T-helper 1 cell (primary cell): ENCODE measurements at places on chromosomes 12 and 14.

DNA sequence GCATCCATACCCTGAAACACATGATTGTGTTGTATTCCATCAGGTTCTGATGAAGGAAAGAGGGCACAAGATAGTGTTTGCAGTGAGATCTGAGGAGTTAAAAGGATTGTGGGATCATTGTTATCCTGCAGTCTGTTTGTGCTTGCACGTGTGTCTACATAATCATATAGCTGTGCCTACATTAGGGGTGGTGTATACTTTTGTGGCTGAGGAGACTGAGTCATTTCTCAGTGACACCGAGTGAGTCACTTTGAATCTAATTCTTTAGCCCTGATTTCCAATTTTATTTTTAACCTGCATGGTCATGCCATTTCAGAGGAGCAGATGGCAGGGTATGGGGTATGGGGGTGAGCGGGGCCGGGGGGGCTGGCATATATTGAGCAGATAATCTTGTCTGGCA lies 133.2 kb downstream of the ANO4 start:
- DNase-seq: no peak

DNA sequence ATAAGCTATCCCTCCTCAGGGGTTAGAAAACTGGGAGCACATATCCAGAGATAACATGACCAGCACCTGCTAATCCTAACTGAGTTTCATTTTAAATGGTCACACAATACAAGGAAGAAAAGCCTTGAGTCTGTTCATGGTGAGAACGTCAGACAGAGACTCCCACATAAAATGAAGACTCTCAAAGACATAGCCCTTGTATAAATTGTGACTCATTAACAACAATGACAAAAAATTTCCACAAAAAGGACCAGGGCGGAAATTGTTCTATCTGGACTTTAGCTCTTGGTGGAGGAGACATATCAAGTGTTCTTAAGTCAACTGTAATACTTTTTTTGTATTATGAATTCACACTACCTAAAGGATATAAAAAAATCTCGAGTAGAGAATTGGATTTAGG lies 313.7 kb upstream of the DCN start:
- no peak for DNase-seq

GRCh38 chr12:54024127-54024526 lies 4.1 kb upstream of the HOXC6 start:
- DNase-seq: no peak

DNA sequence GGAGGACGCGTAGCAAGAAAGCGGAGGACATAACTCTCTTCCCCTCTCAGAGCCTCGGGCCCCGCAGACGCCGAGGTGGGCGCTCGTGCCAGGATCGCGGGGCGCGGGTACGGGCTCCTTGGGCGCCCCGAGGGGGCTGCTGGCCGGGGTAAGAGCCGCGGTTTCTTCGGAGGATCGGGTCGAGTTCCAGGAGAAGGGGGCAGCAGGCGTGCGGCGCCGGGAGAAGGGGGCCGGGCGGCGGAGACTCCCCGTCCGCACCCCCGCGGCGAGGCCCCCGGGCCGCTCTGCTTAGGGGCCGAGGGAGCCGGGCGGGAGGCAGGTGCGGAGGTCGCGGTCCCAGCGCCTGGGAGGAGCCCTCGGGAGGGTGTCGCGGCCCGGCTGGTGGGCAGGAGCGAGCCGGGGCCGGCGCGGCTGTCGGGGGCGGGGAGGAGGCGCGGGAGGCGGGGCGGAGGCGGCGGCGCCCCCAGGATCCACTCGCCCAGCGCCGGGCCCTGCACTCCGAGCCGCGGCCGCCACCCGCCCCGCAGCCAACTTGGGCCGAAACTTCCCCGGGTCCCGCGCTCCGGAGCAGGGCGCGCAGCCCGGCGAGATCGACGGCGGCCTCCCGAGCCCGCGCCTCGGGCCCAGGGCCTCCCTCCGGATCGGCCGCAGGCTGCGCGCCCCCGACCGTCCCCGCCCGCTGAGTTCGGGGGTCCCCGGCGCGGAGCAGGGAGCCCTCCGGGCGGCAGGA lies 64.4 kb downstream of the FBXL14 start:
- DNase-seq: no peak

DNA sequence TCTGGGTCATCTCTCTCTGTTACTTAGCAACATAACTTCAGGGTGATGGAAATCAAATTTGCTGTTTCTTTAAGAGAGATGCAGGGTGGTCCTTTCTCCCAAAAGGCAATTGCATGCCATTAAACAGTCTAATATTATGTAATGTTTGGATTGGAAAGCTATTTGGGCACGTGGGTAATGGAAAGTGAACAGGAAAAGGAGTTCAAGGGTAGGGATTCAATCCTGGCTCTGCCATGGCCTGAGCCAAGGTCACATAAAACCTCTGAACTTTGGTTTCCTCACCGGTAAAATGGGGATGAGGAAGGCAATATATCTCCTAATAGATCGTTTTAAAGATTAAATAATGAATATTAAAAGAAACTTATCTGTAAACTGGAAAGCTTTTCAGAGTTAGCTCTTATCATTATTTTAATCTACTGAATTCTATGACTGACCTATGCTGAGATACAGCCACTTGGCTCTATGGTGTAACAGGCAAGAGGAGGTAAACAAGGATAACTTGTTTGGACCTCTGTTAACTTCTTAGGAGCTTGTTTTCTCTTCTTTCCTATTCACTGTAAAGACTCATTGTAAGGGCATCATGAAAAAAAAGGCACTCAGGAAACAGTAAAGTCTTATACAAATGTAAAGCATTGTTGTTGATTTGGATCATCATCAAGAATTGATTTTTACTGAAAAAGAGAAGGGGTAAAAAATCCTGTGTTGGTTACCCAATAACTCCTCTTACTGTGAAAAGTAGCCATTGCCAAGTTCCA lies 55.7 kb upstream of the OVCH1 start:
- DNase-seq: no peak

DNA sequence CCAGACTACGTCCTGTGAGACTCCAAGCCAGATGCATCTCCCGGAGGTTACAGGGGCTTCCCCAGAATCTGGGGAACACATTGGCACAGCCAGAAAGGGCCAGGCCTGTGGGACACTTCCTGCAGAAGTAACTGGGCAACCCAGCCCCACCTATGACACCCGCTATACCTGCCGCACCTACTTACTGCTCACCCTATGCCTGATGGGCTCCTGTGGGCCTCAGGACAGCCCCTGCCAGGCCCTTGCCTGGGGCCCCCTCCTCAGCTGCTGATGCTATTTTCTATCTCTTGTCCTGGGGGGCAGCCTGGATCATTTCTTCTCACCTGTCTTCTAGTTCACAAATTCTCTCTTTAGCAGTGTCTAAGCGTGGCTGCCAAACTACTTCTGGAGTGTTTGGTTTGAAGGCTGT lies 28.7 kb downstream of the JAG2 start:
- no peak for DNase-seq

DNA sequence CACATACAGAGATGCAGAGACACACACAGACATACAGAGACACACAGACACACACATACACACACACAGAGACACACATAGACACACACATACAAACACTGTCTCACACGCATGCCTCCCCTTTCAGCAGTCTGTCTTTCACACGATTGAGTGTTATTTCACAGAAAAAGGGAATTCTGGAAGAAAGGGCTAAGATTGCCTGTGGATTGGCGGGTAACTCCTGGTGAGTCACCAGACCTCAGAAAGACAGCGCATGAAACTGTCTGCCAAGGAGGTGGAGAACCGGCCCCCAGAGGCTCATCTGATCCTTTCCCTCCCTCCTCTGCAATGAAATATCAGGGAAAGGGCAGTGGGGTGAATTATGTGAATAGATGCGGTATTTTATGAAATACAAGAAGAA lies 127.2 kb upstream of the GSC start:
- no peak for DNase-seq

- no peak for DNase-seq
Observed at GRCh38 chr12:7905071-7905470, 30.9 kb downstream of the SLC2A3 start.

DNA sequence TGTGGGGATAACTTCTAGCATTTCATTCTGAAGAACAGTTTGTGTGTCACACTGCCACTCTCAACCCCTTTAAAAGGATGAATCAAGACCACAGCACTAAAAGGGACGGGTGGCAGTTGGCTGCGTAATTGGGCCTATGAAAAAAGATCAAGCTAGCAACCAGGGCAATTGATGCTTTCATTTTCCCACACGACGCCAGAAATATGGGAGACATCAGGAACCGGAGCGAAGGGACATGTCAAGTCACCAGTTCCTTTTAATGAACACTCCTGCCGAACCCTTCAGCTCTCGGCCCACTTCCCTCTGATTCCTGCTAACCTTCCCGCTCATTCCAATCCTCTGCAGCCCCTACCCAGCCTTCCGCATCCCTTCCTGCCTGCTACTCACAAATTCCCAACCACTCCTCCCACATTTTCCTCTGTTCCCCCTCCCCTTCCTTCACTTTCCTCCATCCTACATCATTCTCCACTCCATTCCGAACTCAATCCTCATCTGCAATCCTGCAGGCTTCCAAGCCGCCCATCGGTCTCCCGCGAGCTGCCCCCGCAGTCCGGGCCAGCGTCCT lies 753 bp downstream of the CSRNP2 start:
- peak; percentile 17 for DNase-seq

DNA sequence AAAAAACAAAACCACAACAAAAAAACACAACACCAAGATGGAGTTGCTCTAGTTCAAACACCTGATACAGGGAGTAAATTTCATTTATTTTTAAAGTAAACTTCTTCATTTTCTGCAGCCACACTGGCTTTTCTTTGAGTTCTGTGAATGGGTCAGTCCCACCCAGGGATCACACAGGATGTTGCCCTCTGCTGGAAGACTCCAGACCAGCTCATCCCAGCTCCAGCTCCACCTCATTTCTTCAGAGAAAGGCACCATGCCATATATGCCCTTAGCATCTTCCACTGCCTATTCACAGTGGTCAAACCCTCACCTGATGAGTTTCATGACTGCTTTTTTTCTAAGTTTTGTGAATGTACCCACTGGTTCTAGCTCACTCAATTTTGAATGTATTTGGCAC lies 8.0 kb downstream of the GLIPR1 start:
- no peak for DNase-seq

- no peak for DNase-seq
Observed at GRCh38 chr14:51073731-51074130, 21.2 kb downstream of the TRIM9 start.

DNA sequence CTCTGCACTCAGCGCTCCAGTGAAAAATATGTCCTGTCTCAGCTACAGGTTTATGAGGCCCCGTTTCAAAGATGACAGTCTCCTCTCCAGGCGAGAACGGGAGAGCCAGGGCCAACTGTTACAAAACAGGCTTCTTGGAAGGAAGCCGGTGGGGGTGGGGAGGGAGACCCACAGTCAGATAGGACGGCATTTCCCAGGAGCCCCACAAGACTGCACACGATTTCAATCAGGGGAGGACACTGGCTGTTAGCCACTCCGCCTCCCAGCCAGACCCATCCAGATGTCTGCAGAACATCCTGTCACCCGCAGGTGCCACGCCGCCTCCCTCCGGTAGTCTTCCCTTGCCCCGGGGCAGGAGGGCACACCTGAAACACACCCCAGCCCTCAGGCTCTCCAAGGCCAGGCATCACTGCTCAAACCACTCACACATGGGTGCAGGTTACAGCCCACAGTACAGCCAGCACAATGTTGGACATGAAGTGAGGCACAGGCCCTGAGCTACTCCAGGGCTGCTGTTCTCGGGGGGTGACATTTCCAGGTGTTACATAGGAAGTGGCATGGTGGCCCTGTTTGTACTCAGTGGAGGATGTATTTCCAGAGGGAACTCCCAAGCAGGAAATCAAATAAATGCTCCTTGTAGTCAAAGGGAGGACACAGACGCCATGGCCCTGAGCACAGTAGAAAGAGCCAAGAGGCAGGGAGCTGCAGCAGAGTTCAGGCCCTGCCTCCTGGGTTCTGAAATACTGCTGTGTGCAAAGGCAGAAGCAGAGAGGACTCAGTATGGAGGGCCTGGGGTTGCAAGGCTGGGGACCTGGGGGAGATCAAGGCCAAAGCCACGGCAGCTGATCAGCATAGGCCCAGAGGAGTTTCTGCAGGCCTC lies 138.1 kb downstream of the BCL11B start:
- no peak for DNase-seq

- no peak for DNase-seq
Observed at GRCh38 chr12:123071857-123072256, 79.0 kb downstream of the PITPNM2 start.

DNA sequence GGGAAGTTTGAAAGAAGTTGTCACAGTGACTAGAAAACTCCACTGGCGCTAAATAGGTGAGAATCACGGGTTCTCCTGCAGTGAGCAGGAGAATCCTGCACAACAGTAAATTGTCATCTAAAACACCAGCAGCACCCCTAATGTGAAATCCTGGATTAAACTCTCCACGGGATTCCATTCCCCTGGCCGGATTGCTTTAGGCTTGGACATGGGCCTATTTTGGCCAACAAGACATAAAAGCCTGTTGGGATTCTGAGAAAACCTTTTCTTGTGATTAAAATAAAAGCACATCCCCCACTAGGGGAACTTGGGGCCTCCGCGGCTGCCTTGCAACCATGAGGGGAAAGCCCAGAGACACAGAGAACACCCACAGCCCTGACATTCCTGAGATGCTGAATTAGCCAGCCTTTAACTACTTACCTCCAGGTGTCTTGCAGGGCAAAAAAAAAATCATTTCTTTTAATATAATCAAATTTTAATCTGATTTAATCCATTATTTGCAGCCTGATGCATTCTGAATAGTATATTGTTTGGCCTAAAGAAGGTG lies 21.0 kb upstream of the TSPAN11 start:
- no peak for DNase-seq

DNA sequence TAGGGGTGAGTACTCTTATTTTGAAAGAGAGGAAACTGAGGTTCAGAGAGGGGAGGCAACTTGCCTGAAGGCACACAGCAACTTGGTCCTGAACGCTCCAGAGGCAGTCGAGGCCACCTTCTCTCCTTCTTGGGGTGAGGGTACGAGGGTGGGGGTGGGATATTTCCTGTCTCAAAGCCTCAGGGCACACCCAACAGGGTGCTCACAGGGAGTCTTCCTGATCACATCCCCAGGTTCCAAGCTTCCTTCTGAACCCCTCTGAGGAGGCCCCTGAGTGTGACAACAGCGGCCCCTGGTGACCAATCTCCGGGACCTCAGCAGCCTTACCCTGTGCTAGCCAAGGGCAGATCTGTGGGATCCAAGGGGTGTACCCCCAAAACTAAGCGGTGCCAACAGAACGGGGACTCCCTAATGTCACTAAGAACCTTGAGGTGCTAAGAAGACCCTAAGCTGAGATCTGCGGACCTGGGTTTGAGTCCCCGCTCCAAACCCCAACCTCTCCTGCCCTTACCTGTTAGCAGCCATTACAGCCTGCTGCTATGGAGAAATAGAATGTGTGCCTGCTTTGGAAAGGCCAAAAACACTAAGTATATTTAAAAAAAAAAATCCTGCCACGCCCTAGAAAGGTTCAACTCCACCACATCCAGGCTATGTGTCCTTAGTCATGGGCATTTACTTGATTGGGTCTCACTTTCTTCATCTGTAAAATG lies 57.9 kb downstream of the TRPV4 start:
- peak; percentile 57 for DNase-seq

GRCh38 chr12:96198965-96199364 lies 4.8 kb downstream of the ELK3 start:
- no peak for DNase-seq
